Kidney tubule cell (primary cell): ENCODE measurements at places on chromosomes 11 and 22.

GRCh38 chr11:74739546-74740270 lies 8.5 kb upstream of the CHRDL2 start:
- peak; percentile 64 for DNase-seq

DNA sequence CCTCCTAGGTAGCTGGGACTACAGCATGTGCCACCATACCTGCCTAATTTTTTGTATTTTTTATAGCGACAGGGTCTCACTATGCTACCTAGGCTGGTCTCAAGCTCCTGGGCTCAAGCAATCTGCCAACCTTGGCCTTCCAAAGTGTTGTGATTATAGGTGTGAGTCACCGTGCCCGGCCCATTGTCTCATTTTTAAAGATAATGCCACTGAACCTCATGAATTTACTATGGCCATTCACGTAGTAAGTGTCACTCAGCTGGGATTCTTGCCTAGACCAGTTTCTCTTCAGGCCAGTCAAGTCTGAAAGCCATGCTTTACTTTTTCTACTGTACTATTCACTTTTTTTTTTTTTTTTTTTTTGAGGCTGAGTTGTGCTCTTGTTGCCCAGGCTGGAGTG lies 22.4 kb downstream of the DEPDC5 start:
- DNase-seq, result peak; percentile 1

GRCh38 chr11:112785149-112785548 lies 176.1 kb upstream of the NCAM1 start:
- peak; percentile 35 for DNase-seq

DNA sequence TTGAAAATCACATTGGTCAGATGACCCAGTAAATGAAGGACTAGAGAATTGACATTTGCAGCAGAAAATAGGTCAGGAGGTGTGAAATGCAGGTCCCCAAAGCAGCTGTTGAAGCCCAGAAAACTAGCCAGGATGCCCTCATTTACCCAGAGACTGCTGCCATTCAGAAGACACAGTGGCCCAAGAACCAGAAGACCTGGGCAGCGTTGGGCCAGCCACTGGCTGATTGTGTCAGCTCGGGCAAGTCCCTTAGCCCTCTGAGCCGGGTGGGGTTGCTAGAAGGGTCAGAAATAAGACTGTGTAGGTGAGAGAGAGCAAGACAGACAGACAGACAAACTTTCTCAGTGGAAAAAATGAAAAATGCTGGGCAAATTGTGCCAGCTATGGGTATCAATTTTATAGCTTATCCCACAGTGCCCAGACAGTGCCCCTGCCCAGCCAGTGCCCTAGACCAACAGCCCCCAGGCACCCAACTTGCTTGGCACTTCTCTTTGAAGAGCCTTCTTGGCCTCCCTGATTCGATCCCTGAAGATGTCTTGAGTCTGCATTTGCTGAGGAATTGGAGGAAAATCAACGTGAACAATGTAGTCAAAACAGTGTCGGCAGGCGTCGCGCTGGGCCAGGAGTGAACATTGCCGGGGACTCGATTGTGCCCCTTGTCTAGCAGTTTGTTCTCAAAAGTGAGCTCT lies 198.3 kb downstream of the MN1 start:
- no peak for DNase-seq

- no peak for DNase-seq
These were observed 17.9 kb downstream of the ASPHD2 start for GRCh38 chr22:26446808-26447515.

GRCh38 chr11:4191031-4191571 lies 96.5 kb downstream of the RRM1 start:
- no peak for DNase-seq

DNA sequence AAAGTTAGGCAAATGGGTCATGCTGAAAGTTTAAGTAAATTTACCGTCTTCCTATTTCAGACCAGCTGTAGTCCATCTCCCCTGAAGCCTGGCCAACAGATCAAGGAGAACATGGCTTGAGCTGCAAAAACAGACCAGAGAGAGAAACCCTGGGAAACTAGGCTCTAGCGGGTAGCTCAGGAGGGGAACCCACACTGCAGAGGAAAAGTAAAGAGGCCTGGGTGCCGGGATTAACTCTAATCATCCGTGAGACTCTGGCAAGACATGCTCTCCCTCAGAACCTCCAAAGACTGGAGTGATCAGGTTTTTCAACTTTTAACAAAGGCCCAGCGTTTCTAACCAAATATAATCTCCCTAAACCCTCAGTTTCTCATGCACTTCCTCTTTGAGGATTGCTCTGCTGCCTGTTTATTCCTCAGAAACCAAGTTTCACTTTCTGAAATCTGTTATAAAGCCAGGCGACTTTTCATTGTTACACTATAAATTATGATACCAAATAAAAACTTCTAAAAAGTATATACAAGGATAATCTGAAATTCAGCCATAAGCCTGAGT lies 67.5 kb downstream of the GAB2 start:
- DNase-seq, result peak; percentile 10

GRCh38 chr11:92268546-92268945 lies 43.9 kb downstream of the FAT3 start:
- peak; percentile 55 for DNase-seq
